ENCODE measurements at places on chromosomes 4 and X.

GRCh38 chr4:16692524-16692923 is 205.9 kb downstream of the LDB2 start:
- DNase-seq: no peak

DNA sequence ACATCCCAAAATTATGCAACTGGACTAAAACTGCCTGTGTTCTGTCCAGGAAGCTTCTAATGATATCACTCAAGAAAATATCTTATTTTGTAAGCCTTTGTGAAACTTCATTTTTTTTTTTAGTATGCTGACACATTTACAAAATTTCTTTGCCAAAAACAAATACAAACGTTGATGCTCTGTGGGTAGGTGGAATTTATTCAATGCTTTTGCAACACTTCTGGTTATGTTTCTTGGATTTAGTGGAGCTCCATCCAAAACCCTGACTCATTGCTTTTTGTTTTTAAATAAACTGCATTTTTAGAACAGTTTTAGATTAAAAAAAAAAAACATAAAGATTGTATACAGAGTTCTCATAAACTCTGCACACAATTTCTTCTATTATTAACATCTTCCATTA is 250.9 kb upstream of the MAOA start:
- no peak for DNase-seq

GRCh38 chrX:128396601-128397000 is 344.4 kb upstream of the ACTRT1 start:
- no peak for DNase-seq

GRCh38 chr4:124804584-124804983 is 92.1 kb upstream of the ANKRD50 start:
- no peak for DNase-seq

- DNase-seq: no peak
These were observed 106.8 kb downstream of the HDAC8 start for GRCh38 chrX:72465889-72466288.

- DNase-seq: no peak
These were observed 58.0 kb upstream of the KLHL13 start for GRCh38 chrX:118174516-118175098.

- DNase-seq: no peak
These were observed 41.4 kb upstream of the MAGEA4 start for GRCh38 chrX:151871244-151871643.

DNA sequence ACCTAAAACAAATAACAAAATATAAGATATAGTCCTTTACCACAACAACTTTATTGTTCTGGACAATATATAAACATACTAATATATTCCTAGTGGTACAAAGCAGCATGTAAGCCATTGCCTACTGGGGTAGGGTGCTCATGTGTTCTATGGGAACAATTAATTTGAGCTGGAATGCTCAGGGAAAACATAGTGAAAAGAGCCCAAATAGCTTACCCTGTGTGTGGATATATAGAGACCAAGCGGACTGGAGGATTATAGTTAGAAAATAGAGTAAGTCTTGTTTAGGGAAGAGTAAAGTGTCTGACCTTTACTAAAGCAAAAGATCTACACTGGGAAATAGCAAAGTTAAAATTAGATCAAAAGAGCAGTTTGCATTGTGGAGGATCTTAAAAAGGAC is 64.8 kb downstream of the MAD2L1 start:
- no peak for DNase-seq

All from activated T-cell treated with anti-CD3 and anti-CD28 coated beads for 1 hour (primary cell).